ENCODE measurements at places on chromosomes 13 and 19. TPM values are rescaled to one million over a fixed set of nuclear protein-coding genes. Genes with fewer than 3 reads are reported as not detected.
A peak's percentile ranks its signal among the peaks of the same experiment; 100 is the strongest.

SLC7A10 gene
- total RNA-seq: not detected

CFAP97D2 gene
- not detected for total RNA-seq

DPF1 gene
- total RNA-seq: 0.32 TPM

DNA sequence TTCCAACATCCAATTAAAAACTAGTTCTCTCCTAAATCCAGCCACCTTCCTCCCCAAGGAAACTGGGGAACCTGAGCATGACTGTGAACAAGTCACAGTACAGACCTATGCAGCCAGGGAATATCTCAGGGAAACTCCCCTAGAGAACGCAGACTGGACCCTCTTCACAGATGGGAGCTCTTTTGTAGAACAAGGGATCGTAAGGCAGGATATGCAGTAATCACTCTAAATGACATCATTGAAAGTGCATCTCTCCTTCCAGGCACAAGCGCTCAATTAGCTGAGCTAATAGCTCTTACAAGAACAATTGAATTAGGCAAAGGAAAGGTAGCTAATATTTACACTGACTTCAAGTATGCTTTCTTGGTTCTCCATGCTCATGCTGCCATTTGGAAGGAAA is 1331.7 kb downstream of the UQCRFS1 start:
- no peaks in the 10 kb centered on the region for H3K36me3 ChIP-seq
- no peak overlapping the region for H3K27ac ChIP-seq
- H3K4me3 ChIP-seq: no peak overlapping the region
- H3K4me1 ChIP-seq: no peaks in the 10 kb centered on the region

DNA sequence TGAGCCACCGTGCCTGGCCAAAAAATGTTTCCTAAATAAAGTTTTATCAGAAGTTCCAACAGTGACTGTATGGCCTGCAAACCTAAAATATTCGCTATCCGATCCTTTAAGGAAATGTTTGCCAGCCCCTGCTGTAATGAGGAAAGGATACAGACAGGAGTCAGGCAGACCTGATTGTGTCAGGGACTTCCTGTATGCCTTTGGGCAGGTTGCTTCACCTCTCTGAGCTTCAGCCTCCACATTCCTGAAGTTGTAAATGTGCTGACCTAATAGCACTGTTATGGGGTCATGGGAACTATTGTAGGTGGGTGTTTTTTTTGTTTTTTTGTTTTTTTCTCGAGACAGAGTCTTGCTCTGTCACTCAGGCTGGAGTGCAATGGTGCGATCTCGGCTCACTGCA is 6.2 kb downstream of the ABHD8 start:
- DNase-seq: no peak
- H3K27me3 ChIP-seq: no peaks in the 10 kb centered on the region
- H3K27ac ChIP-seq: no peak overlapping the region
- no peak overlapping the region for H3K4me3 ChIP-seq

SERTAD1 gene
- 8.0 TPM for total RNA-seq

DNA sequence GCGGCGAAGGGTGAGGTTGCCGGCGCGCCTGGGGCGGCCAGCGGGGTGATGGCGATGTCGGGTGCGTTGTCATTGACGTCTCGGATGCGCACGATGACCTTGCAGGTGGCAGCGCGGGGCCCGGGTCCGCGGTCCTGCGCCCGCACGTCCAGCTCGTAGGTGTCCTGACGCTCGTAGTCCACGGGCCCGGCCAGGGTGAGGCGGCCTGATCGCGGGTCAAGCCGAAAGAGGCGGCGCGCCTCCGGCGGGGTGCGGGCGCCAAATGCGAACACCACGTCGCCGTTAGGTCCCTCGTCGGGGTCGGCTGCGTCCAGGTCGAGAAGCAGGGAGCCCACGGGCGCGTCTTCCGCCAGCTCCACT is 1.1 kb downstream of the PCDH8 start:
- peaks cover 19% of the 10 kb centered on the region for H3K4me1 ChIP-seq
- no peak overlapping the region for H3K27ac ChIP-seq
- peaks cover 83% of the 10 kb centered on the region for H3K27me3 ChIP-seq
- H3K36me3 ChIP-seq: no peaks in the 10 kb centered on the region
- no peak overlapping the region for H3K4me3 ChIP-seq
- no peak for DNase-seq

CIC gene
- 43.5 TPM for total RNA-seq

DNA sequence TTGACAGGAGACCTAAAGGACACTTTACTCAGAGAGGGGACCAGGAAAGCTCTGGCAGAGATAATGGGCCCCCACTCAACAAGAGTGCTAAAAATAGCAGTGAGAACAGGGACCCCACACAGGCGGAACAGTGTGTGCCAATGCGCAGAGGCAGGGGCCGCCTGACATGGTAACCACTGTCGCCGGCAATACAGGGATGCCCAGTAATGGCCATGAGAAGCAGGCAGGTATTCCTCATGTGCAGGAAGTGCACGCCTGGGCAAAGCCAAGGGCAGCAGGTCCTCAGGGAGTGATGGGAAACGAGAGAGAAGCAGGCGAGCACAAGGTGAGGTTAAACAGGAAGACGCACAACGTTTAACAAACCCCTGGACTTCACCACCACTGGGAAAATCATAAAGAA is 757.1 kb downstream of the LIG4 start:
- no peaks in the 10 kb centered on the region for H3K4me1 ChIP-seq
- H3K36me3 ChIP-seq: no peaks in the 10 kb centered on the region
- no peak overlapping the region for H3K4me3 ChIP-seq

OR4F17 gene
- not detected for total RNA-seq

DNA sequence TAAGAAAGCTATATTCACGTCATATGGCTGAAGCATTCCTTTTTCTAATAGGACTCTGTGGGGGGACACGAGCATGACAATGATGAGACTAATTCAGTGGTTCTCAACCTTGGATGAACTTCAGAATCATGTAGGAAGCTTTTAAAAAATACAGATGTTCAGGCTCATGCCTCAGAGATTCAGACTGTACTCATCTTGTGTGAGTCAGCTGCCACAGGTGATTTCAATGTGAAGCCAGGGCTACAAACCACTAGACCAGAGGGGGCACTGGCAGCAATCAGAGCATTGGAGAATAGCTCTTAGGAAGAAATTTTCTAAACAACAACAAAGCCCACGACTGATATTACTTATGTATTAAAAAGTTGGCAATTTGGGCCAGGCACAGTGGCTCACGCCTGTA is 91.7 kb downstream of the SERP2 start:
- H3K27ac ChIP-seq: no peak overlapping the region
- H3K36me3 ChIP-seq: no peaks in the 10 kb centered on the region
- no peak for DNase-seq

DNA sequence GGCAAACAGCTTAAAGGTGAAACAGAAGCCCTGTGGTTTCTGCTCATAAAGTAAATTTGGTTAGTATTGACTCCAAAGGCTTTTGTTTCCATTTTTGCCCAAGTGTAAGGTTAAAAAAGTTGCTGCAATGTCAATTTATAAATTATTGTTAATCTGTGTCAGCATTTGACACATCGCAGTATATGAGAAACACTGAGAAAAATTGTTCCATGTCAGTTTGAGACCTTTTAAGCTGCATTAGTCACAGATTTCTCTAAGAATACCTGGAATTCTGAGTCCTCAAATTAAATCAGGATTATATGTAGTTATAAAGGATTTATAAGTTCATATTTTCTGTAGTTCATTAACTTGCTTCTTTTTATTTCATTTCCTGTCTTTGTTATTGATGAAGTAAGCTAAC is 78.8 kb downstream of the FGF14 start:
- H3K36me3 ChIP-seq: no peaks in the 10 kb centered on the region
- H3K27me3 ChIP-seq: no peaks in the 10 kb centered on the region
- no peak overlapping the region for H3K27ac ChIP-seq
- H3K4me1 ChIP-seq: peaks cover 10% of the 10 kb centered on the region

LSR gene
- 7.0 TPM for total RNA-seq

ZNF536 gene
- total RNA-seq: 3.5 TPM

DNA sequence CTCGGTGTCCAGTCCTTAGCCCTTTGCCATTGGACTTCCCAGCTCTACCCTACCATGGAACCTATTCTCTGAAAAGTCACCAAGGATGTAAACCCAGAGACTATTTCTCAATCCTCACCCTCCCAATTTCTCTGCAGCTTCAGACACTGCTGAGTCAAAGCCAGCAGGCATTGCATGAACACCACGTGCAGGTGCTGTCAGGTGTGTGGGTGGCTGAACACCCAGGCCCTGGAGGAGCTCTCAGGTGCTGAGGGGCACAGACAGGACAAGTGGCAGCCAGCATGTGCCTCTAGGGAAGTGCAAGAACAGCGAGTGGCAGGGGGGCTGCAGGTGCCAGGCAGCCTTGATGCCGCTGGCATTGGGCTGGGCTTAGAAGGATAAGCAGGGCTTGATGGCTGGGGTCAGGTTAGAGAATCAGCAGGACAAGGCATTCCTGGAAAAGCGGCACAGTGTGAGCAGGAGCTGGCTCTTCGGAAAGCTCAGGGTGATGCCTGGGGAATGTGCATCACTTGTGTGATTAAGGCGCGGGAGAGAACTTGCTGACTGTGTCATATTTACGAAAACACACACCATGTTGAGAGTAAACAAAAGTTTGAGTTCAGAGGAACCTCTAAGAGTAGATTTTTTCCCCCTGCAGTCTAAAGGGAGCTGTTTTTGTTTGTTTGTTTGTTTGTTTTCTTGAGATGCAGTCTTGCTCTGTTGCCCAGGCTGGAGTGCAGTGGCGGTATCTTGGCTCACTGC is 83.8 kb downstream of the LNX2 start:
- H3K27me3 ChIP-seq: no peaks in the 10 kb centered on the region
- no peaks in the 10 kb centered on the region for H3K4me1 ChIP-seq
- H3K4me3 ChIP-seq: no peak overlapping the region
- no peaks in the 10 kb centered on the region for H3K36me3 ChIP-seq
- no peak overlapping the region for H3K27ac ChIP-seq

DNA sequence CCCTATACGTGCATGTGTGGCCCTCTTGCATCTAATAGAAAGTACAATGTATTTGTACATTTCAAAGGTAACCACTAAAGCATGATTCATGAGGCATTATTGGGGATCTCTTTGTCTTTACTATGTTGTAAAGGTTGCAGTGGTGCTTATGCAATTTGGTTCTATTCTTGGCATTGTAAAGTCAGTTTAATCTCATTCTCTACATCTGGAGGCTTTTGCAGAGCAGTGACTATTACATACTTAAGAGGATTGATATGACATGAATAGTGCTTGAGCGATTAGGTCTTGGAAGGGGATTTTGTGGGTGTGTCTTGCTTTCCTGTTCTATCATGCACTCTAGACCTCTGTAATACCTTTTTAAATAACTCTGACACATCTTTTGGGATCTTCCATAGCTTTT is 610.0 kb downstream of the EFNB2 start:
- H3K27ac ChIP-seq: no peak overlapping the region
- H3K27me3 ChIP-seq: no peaks in the 10 kb centered on the region
- no peak overlapping the region for H3K4me3 ChIP-seq
- H3K36me3 ChIP-seq: no peaks in the 10 kb centered on the region
- H3K4me1 ChIP-seq: no peaks in the 10 kb centered on the region

GRCh38 chr13:49472186-49472585 is 23.6 kb upstream of the PHF11 start:
- H3K4me3 ChIP-seq: no peak overlapping the region
- no peak for DNase-seq
- H3K27ac ChIP-seq: no peak overlapping the region
- H3K27me3 ChIP-seq: no peaks in the 10 kb centered on the region
- H3K4me1 ChIP-seq: peaks cover 8% of the 10 kb centered on the region

DNA sequence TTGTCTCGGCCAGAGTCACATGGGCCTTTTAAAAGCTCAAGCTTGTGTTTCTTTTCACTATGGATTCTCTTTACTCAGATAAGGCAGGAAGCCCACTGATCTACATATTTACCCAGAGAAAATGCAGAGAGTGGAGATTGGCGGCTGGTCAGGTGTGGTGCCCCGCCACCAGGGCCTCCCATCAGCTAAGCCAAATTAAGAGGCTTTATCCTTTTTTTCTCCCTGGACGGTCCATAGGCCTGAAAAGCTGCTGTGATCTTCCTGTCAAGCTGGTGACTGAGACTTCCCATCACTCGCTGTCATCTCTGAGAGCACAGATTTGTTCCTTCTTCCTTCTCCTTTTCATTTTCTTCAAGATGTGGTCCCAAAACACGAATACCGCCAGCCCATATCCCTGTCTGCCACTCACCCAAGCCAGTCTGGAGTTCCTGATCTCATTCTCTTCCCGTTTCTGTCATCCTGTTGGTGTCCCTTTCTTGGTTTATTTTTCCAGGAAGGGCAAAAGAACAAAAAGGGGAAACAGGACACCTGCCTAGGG is 1.9 kb downstream of the SAFB start:
- peaks cover 33% of the 10 kb centered on the region for H3K4me1 ChIP-seq
- H3K4me3 ChIP-seq: peak overlapping the region; percentile 97
- peaks cover 60% of the 10 kb centered on the region for H3K36me3 ChIP-seq
- DNase-seq: no peak

DNA sequence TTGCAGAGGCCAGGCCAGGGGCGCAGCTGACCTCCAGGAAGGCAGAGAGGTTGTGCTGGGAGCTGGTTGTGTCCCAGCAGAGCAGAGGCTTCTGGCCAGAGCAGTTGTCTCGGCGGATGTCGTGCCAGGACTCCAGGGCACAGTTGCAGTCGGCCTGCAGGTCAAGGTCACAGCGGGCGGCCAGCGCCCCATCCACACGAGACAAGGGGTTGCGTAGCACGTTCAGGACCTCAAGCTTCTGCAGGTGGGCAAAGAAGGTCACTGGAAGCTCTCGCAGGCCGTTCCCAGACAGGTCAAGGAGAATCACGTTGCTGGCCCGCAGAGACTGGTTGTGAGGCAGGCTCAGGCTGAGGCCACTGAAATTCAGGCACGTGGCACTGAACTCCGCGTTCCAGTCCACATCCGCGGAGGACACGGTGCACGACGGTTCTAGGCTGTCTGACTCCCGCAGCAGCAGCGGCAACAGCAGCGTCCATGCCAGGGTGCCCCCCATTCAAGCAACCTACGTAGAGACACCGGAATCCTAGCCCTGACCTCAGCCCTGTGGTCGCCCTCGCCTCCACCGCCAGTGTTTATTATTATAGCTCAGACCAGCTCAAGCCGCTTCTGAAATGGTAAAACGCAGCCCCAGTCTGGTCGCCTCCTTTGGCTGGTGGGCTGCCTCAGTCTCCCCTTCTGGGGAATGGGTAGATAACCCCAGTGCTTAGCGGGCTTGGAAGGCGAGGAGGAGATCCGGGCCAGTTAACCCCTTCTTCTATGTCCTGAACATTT is 766 bp downstream of the LRRC25 start:
- H3K4me1 ChIP-seq: no peaks in the 10 kb centered on the region
- peak overlapping the region; percentile 48 for H3K4me3 ChIP-seq
- no peak overlapping the region for H3K27ac ChIP-seq

IFT88 gene
- total RNA-seq: 10.6 TPM

- DNase-seq: no peak
- no peaks in the 10 kb centered on the region for H3K4me1 ChIP-seq
- no peak overlapping the region for H3K4me3 ChIP-seq
- H3K36me3 ChIP-seq: no peaks in the 10 kb centered on the region
- no peaks in the 10 kb centered on the region for H3K27me3 ChIP-seq
- no peak overlapping the region for H3K27ac ChIP-seq
These were observed 509.0 kb upstream of the MIR17HG start for GRCh38 chr13:90838317-90838960.

GRCh38 chr13:23180711-23181110 is at the start of gene SGCG:
Gene SGCG, plus strand, starts transcription at chr13:23180979. Its CDS starts 22,716 bp downstream, at chr13:23203695.
- peak; percentile 41 for DNase-seq
- no peaks in the 10 kb centered on the region for H3K4me1 ChIP-seq
- H3K27me3 ChIP-seq: no peaks in the 10 kb centered on the region
- no peaks in the 10 kb centered on the region for H3K36me3 ChIP-seq
- peak within 1 kb of the TSS; percentile 14 for H3K4me3 ChIP-seq
- peak within 1 kb of the TSS; percentile 54 for H3K27ac ChIP-seq

ZNF549 gene
- total RNA-seq: 3.5 TPM

ACER1 gene
- not detected for total RNA-seq

- no peaks in the 10 kb centered on the region for H3K36me3 ChIP-seq
- H3K27ac ChIP-seq: no peak overlapping the region
- no peaks in the 10 kb centered on the region for H3K4me1 ChIP-seq
- DNase-seq: no peak
- H3K27me3 ChIP-seq: no peaks in the 10 kb centered on the region
- no peak overlapping the region for H3K4me3 ChIP-seq
These were observed 40.9 kb upstream of the UFM1 start for GRCh38 chr13:38308736-38309135.

GAMT gene
- total RNA-seq: 35.9 TPM

ZNF573 gene
- total RNA-seq: 4.7 TPM

Data from heart left ventricle (tissue), 16 donors.